ENCODE measurements at places on chromosomes 6 and 20.

- DNase-seq: no peak
Measured at GRCh38 chr20:62652041-62652893, 10.0 kb downstream of the SLCO4A1 start.

- DNase-seq: no peak
Measured at GRCh38 chr6:154319231-154319858, 37.3 kb downstream of the IPCEF1 start.

GRCh38 chr6:20933057-20933788 is 399.0 kb downstream of the CDKAL1 start:
- no peak for DNase-seq

- DNase-seq: no peak
Measured at GRCh38 chr6:115839583-115840181, 221.0 kb downstream of the FRK start.

DNA sequence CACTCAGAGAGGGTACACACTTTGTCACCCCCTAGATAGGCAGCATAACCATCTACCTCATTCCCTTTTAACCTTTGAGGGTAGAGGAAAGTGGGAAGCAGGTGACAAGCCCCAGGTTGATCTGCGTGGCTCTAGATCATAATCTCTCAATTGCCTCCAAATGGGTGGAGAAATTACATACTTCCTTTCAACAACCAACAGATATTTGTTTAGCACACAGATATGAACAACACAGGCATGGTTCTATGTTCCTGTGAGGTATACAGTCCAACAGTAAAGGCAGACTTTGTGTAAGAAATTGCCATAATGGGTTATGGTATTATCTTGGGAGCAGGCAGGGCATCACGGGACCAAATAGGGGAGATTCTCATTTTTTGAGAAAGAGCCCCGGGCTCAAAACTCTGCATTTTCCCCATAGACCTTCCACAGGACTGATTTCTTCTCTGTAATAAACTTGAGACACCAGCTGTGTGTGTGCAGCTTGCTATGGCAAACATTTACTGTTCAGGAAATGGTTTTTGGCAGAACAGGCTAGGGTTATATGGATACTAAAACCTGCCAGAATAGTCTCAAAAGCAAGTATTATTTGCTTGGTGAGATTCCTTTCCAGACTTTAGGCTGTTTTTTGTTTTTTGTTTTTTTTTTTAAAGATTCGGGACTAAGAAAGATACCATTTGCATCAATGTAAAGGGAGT is 126.2 kb downstream of the CD164 start:
- no peak for DNase-seq

DNA sequence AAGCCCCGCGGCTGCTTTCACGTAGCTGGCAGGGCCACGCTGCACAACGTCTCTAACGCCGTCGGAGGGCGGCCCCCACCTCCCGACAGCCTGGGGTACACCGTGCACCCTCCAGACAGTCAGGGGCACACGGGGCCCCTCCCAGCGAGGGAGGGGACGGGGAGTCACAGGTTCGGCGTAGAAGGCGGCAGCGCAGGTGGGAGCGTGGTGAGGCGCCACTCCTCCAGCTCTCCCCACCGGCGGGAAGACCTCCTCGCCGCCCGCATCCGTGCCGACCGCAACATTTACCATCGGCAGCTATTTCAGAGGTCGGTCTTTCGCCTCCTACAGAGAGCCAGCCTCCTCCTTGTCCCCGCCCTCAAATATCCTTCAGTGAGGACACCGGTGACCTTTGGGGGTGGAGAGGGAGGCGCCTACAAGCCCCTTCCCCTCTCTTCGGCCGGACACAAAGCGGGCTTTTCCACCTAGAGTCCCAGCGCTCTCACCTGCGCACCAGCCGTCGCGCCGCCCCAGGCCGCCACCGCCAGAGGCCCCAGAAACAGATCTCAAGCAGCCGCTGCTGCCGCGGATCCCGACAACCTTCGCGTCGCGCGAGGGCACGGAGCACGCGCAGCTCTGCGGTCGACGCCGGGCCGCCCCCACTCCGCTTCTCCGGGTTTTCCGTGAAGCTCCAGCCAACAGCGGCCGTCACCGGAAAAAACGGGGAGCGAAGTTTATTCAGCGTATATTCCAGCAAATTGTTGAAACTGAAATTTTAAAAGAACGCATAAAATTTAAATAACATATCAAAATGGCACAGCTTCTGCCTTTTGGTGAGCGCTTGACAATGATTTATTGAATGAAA is at the start of gene MKKS:
Gene MKKS (minus strand): TSS at position 600 of the 844 bp plus-strand sequence. CDS start 20,708 bp downstream, outside the sequence.
- DNase-seq: peak; percentile 73

- no peak for DNase-seq
Measured at GRCh38 chr6:3406362-3406821, 50.5 kb downstream of the SLC22A23 start.

GRCh38 chr6:100664274-100665040 is 199.7 kb upstream of the SIM1 start:
- DNase-seq: no peak

- DNase-seq: no peak
Measured at GRCh38 chr6:112941613-112942012, 594.5 kb downstream of the RFPL4B start.

- no peak for DNase-seq
Measured at GRCh38 chr6:13496513-13497190, 9.3 kb upstream of the GFOD1 start.

DNA sequence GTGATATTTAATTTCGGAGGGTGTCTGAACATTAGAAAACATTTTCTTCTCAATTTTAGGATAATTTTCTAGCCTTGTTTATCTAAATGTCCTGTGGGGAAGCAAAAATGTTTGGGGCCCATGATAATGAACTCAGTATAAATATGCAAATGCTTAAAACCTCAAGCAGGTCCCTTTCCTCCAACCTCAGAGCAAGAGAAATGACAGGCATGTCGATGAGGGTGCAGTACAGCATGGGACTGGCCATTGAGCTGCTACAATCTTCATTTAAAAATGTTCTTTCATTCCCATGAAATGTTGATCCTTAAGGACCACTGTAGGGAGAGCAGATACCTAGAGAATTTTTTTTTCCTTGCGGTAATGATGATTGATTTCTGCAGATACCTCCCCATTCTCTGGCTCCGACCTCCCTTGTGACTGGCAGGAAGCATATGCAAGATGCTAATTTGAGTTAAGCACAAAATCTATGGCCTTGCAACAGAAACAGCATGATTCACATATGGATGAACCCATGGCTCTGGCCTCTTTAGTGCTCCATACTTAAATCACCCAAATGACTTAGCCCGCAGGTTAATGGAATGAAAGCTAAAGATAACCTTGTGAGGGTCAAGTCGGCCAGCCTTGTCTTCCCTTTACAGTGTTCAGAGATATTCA is 243.3 kb downstream of the SOX4 start:
- no peak for DNase-seq

DNA sequence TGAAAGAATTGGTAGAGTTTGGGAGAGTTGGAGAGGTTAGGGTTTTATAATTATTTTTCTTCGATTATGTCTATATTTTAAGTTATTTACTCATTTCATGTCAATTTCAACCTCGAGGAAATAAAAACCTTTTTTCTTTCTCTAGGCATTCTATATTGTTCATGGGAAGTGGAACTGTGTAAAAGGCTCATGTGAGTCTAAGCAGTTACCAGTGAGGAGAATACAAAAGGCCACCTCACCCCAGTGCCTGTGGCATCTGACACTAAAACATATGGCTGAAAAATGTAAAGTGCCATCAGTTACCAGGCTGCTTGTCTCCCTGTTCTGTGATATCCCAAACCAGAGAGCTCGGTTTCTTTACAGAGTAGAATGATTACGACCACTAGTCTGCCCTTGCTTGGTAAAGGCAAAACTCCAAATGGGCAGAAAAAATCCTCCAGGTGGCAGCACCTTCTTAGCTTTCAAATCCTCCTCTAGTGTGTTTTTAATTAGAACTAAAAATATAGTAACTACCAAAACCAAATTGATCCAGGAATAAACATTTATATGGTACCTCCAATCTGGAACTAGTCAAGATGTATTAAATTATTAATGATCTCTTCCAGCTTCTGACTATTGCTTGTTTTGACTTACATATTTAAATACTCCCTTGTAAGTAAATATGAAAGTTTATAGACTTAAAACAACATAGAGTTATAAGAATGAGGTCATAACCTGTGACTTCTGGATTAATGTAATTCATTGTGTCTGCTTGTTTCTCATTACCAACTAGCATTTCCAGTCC is 122.6 kb upstream of the MCHR2 start:
- peak; percentile 0 for DNase-seq

DNA sequence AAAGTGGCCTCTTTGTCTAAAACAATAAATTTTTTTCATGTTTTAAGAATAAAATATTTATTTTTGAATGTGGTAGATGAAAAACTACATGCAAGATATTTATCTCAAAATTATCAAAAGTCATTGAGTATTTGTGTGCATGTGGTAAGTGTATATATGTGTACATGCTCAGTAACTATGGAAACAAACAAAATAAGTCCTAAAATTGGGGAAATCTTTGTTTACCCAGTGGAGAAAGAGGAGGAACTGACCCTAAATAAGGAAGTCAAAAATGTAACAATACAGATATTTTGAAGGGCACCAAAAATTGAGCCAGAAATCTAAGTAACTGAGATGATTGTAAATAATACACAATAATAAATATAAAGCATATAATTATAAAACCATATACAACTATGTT is 639.2 kb downstream of the MAFB start:
- DNase-seq: no peak

- DNase-seq: no peak
Measured at GRCh38 chr6:161602359-161602758, 328.5 kb upstream of the AGPAT4 start.

- DNase-seq: no peak
Measured at GRCh38 chr6:150403458-150404246, 34.8 kb downstream of the IYD start.

- no peak for DNase-seq
Measured at GRCh38 chr6:116012471-116012949, 48.2 kb downstream of the FRK start.

- DNase-seq: no peak
Measured at GRCh38 chr20:58113716-58114115, 114.7 kb downstream of the ANKRD60 start.

GRCh38 chr6:55227862-55228261 is 53.5 kb downstream of the HCRTR2 start:
- no peak for DNase-seq

GRCh38 chr6:51514748-51515402 is 572.5 kb downstream of the PKHD1 start:
- no peak for DNase-seq

- no peak for DNase-seq
Measured at GRCh38 chr20:58877050-58877975, 24.8 kb downstream of the GNAS start.

GRCh38 chr20:50272030-50272723 is 81.5 kb downstream of the CEBPB start:
- DNase-seq: no peak

DNA sequence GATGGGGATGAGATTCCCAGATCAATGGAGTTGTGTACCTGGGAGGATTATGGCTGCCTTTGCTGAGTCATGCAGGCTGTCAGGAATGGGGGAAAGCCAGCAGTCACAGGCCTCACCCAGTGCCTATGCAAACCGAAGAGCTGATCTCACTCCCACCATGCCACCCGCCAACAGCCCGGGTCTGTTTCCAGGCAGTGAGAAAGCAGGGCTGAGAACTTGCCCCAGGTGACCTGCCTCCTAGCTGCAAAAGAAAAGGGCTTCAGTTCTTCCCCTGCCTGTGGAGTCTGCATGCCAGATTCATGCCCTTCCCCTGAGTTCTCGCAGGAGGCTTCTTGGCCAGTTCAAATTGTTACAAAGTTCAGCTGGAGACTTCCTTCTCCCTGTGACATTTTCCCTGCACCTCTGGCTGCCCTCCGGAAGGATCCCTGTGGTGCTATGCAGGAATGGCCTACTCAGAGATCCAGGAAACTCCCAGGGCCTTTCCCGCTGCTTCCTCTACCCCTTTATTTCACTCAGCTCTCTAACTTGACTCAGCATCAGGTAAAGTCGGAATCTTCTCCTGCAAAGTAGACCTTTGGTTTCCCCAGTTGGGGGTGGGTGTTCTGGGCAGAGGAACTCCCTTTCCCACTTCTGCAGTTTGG is 71.5 kb upstream of the B3GAT2 start:
- no peak for DNase-seq

- DNase-seq: no peak
Measured at GRCh38 chr20:16312998-16313397, 260.2 kb downstream of the KIF16B start.

DNA sequence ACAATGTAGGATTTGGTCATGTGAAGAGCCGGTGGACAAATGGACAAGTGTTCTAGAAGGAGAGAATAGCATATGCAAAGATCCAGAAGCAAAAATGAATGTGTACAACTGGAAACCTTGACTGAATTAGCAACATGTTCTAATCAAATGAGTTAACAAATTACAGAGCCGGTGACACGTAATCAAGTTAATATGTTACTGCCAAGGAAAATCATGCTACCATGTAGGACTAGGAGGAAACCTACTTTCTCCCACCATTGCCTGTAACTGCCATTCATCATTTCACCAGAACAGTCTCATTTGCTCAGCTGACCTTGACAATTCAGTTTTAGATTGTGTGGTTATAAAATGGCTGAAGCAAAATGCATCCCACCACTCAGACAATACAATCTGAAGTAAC is 179.4 kb downstream of the KIF16B start:
- no peak for DNase-seq

- no peak for DNase-seq
Measured at GRCh38 chr6:1473166-1473565, 83.8 kb downstream of the FOXF2 start.

DNA sequence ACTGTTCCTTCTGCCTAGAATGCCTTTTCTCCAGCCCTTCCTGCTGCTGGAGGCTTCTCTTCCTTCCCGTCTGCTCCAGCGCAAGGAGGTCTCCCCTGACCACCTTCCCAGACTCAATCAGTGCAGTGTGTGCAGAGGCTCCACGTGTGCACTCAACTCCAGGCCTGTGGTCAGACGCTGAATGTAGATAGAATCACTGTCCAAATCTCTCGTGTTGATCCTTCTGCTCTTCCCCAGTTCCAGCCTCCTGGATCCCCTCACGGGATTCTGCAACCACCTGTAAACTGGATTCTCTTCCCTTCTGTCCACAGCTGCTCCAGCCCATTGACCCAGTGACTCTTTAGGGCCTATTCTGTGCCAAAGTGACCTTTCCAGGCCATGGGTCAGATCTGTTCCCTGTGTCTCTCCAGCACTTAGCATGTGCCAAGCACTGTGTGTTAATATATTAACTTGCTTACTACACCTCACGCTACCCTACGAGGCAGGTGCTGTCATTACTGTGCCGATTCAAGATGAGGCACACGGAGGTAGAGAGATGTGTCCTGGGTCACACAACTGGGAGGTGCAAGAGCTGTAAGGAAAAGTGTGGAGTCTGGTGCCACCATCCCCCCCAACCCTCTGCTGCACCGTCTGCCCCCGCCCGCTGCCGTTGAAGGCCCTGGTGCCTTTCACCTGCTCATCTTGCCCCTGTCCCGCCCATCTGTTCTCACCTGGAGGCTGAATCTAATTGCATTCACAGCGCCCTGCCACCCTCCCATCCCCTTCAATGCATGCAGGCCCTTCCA is 112.2 kb downstream of the SULF2 start:
- DNase-seq: no peak

- DNase-seq: no peak
Measured at GRCh38 chr20:32333988-32334885, 23.9 kb upstream of the ASXL1 start.

GRCh38 chr6:41679696-41680095 is 41.4 kb downstream of the MDFI start:
- DNase-seq: no peak

GRCh38 chr20:32497589-32498224 is 87.4 kb downstream of the NOL4L start:
- DNase-seq: no peak

- no peak for DNase-seq
Measured at GRCh38 chr6:150328744-150329405, 39.9 kb upstream of the IYD start.
